ENCODE measurements at places on chromosomes 4 and X.
A peak's percentile ranks its signal among the peaks of the same experiment; 100 is the strongest.

DNA sequence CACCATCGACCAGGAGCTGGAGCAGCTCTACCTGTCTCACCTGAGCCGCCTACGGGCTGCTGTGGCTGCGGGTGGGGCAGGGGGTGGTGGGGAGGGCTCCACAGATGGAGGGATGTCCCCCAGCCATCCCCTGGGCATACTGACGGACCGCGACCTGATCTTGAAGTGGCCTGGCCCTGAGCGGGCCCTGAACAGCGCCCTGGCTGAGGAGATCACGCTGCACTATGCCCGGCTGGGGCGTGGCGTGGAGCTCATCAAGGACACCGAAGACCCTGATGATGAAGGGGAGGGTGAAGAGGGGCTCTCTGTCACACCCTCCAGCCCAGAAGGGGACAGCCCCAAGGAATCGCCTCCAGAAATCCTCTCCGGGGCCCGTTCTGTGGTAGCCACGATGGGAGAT lies 16.5 kb downstream of the PPP1R3F start:
- DNase-seq, result no peak

DNA sequence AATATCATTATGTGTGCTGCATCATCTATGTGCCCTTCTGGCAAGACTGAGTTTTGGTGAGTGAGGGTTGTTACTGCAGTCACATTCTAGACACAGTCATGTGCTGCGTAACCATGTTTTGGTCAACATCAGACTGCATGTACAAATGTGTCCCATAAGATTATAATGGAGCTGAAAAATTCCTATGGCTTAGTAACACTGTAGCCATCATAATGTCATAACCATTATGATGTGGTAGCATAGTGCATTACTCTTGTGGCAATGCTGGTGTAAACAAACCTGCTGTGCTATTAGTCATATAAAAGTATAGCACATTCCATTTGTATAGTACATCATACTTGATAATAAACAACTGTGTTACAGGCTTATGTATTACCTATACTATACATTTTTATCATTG lies 198.1 kb upstream of the NUDT6 start:
- DNase-seq, result no peak

GRCh38 chrX:12894074-12895030 lies 12.1 kb upstream of the TLR8 start:
- peak; percentile 44 for DNase-seq

- DNase-seq, result no peak
Measured at GRCh38 chr4:99966692-99967091, 16.6 kb upstream of the H2AZ1 start.

DNA sequence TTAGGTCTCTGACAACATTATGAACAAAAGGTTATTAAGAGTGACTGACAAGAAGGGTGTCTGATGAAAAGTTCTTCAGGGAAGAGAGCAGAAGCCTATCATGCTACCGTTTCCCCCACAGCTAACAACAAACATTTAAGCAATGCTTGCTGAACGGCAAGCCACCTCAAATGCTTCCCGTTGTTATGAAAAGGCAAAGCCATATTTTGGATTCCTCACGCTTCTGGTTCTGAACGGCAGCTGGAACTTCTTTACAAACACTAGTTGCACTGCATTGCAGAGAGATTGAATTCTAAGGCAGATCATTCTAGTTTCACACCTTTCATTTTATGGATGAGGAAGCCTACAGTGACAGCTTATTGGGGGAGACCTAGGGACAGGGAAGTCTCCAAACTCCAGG lies 48.6 kb upstream of the NAP1L5 start:
- DNase-seq, result no peak

- DNase-seq, result no peak
Measured at GRCh38 chr4:4677556-4678522, 136.0 kb upstream of the STX18 start.

DNA sequence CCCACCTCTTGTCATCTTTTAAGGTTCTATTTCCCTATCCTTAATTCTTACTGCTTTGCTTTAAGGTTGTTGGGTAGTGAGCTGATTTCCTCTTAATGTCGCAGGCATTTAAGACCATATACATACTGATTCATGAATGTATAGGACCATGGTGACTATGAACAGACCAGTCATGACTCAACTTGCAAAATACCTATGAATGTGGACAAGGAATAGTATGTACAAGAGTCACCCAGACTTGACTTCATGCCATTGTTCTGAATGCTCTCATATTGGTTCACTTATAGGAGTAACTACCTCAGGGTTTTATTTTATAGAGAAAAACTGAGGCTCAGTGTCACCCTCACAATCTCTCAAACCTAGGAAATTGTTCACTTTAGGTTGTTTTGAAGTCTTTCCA lies 44.3 kb downstream of the CCNG2 start:
- DNase-seq, result no peak

DNA sequence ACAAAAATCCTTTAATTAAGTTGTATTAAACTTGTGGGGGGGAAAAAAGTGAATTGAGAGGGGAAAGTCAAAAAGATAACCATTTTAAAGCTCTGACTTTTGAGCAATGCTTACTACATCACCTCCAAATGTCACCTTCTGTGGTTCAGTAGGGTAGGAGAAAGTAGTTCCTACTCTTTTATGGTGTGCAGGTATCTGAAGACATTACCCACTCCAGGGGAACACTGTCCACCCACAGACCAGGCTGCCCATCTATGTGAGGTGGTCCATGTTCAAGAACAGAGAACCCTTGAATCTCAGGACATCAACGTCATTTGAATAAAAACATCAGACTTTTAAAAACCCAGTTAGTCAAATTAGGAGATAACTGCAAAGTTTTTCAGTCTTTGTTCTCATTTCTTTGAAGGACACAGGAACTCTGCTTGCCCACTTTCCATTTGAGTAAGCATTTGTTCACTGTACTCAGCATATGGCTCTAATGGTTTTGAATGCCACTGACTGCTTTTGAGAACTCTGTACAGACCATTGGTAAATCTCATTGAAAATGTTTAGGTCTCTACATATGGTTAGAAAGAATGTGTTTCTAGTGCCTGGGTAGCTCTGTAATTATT lies 18.4 kb downstream of the NMU start:
- no peak for DNase-seq

DNA sequence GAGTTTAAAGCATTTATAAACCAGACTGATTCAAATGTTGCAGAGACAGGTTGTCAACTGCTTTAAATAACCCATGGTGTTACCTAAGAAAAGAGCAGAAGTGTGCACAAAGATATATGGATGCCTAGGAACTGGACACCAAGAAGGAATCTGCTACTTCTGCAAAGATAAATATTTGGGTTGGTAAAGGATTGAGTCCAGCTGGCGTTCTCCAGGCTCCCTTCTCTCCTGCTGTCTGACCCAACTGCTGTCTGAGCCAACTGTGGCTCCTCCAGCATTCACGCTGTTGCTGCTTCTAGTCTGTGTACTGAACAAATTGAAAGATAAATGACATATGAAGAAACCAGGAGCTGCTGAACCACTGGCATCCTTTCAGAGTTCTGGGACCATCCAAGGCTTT lies 1167.8 kb upstream of the PRKX start:
- no peak for DNase-seq
